Stimulated activated CD8-positive, alpha-beta memory T cell treated with anti-CD3 and anti-CD28 coated beads, Interleukin-4, amount 100 ng/mL, for 1 hour (primary cell): ENCODE measurements at places on chromosomes 7 and 10.

DNA sequence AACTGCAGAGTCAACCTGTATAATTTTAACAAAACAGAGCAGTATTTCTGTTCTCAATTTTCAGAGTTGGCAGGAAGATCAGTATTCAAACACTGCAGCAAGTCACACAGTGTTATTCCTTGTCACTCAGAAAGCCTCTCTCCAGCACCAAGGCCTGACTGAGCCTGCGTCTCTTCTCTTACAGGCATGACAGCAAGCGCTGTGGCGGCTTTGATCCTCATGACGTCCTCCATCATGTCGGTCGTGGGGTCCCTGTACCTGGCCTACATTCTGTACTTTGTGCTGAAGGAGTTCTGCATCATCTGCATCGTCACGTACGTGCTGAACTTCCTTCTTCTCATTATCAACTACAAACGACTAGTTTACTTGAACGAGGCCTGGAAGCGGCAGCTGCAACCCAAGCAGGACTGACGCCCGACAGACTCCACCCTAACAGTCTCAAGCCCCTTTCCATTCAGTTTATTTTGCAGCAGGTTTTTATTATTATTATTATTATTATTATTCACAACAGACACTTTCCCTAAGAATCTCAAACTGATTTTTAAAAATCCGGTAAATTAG lies 28.0 kb downstream of the GUSB start:
- DNase-seq, result no peak

GRCh38 chr10:108434559-108435252 lies 1270.2 kb upstream of the SORCS1 start:
- DNase-seq, result no peak

- DNase-seq, result no peak
Measured at GRCh38 chr7:144452064-144452463, 48.6 kb upstream of the NOBOX start.

GRCh38 chr10:89153116-89153515 lies 54.0 kb downstream of the CH25H start:
- DNase-seq, result no peak

GRCh38 chr7:142864980-142865747 lies 10.3 kb downstream of the EPHB6 start:
- DNase-seq, result no peak

GRCh38 chr10:85047170-85047834 lies 718.9 kb downstream of the CCSER2 start:
- no peak for DNase-seq

DNA sequence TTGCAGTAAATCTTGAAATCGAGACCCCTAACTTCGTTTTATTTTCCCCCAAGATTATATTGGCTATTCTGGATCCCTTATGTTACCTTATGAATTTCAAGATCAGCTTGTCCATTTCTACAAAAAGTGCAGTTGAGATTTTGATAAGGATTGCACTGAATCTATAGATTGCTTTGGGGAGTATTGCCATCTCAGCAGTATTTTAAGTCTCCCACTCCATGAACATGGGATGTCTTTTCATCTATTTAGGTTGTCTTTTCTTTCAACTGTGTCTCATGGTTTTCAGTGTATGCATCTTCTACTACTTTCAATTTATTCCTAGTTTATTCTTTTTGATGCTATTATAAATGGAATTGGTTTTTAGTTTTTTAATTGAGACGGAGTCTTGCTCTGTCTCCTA lies 89.6 kb downstream of the EZH2 start:
- no peak for DNase-seq

DNA sequence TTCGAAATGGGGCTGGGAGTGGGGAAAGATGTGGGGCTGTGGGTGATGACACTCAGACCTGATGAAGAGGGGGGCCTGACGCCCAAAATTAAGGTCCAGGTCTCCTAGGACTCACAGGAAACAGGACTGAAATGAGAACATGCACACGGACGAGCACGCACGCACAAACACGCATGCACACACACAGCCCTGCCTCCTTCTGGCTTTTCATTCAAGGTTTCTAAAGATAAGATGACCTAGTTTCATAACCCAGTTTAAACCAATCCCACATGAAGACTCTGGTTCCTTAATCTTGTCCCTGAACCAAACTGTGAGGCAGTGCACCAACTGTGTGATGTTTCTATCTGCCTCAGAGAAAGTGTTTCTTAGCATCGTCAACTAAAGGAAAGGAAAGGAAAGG lies 162.0 kb downstream of the DGKI start:
- no peak for DNase-seq
